ENCODE measurements at places on chromosomes 1 and 21. TPM values are rescaled to one million over a fixed set of nuclear protein-coding genes. Genes with fewer than 3 reads are reported as not detected.

Gene DNASE2B
- not detected for total RNA-seq

Gene FAM72D
- total RNA-seq = 0.40 TPM

Gene RPL22
- total RNA-seq = 143 TPM

Gene SLAMF9
- total RNA-seq = not detected

Gene ATP1A2
- 1.0 TPM for total RNA-seq

Gene SNX7
- total RNA-seq = 42.8 TPM

Gene EXTL1
- total RNA-seq = 0.52 TPM
